ENCODE measurements at places on chromosomes 4 and X.

- no peak for DNase-seq
These were observed 26.9 kb upstream of the TMPRSS11B start for GRCh38 chr4:68272380-68272779.

GRCh38 chrX:129618997-129619396 is 35.8 kb downstream of the APLN start:
- no peak for DNase-seq

- DNase-seq, result no peak
These were observed 5.0 kb downstream of the GRK4 start for GRCh38 chr4:2968381-2968780.

GRCh38 chr4:12729384-12729783 is 754.8 kb downstream of the RAB28 start:
- no peak for DNase-seq

- DNase-seq, result no peak
These were observed 228.4 kb upstream of the EMCN start for GRCh38 chr4:100746141-100746739.

DNA sequence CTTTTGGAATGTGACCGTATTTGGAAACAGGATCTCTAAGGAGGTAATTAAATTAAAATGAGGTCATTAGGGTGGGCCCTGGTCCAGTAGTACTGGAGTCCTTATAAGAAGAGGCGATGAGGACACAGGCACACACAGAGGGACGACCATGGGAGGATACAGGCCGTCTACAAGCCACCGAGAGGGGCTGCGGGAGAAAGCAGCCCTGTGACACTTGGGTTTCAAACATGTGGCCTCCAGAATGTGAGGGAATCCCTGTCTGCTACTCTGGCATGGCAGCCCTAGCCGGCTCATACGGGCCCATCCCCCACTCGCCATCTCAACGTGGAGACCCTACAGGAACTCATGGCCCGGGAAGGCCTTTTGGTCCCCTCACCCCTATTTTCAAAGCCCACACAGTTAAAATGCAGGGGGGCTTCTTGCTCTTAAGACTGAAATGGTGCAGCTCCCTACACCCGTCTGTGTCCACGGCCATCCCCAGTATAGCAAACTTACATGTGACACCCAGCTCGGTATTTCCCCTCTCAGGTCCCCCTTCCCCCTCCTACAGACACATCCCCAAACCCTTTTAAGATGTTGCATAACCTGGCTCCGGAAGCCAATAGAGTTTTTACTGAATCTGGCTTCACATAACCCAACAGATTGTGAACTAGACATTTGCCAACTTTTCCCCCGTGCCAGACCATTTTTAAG is 124.1 kb upstream of the TBL1X start:
- DNase-seq, result no peak

GRCh38 chr4:40662962-40663604 is 33.4 kb upstream of the RBM47 start:
- DNase-seq, result no peak

GRCh38 chr4:94765648-94766047 is 7.9 kb downstream of the BMPR1B start:
- no peak for DNase-seq

DNA sequence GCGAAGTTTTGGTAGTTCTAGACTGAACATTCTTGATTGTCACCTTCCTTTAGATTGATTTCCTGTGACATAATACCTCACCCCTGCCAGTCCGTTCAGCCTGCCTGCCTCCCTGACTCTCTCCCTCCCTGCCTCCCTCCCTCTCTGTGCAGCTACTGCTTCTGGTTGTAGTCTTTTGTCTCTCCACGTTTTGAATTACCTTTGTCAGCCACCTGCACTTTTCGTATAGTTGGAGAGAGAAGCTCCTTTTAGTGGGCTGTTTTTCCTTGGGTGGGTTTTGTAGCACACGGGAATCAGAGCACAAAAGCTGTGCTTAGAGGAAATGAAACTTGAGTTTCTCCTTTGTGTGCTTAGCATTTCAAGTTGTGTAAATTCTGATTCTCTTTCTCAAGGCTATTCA is 32.6 kb upstream of the MSMO1 start:
- DNase-seq, result no peak

DNA sequence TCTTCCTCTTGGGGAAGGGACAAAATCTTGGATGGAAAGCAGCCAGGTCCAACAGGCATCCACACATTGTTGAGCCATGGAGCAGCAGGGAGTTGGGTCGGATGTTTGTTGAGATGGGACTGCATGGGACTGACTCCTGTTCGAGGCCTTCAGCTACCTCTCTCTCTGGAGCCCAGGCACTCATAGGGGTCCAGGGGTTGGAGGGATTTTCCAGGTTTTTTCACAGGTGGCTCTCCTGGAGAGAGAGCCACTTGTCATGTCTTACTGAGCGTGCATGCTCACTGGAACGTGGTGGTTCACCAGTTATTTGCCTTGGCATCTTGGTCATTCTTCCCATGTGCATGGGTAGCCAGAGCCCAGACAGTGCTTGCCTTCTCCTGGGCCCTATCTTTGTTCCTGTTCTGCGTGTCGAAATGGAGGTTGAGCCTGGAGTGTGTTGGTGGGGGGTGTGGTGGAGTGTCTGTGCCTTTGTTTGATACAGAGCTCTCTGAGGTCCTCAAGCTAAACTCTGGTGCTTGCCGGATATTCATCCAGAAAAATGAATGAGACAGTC is 60.6 kb downstream of the NBDY start:
- DNase-seq, result no peak

DNA sequence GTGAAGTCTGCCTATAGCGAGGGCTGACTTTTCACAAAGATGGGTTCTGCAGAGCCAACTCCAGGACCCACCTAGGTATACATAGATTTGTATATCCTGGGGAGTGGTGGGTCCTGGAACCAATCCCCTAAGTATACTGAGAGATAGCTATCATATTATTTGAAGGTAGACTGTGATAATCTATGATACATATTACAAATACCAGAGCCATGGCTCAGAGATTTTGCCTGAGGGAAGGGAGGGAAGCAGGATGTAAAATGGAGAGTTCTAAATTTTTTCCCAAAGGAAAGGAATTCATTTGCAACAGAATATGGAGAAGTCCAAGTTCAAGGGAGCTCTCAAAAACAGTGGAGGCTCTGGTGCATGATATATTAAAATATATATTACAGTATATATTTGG is 7.2 kb downstream of the TCEAL3 start:
- no peak for DNase-seq

DNA sequence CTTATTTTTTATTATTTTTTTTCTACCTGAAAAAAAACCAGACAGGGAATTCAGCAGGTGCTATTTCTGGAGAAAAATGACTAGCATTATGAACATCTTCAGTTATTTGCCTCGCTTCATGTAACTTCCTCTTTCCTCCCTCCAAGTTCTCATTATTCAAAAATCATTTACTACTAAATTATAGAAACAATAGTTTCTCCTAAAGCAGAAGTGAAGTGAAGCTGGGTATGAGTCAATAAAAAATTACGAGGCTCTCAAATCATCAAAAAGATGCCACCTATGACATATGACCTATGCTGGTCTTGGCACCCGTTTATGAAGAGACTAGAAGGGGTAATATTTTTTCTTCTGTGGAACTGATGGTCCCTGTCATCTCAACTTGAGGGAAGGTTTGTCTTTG is 145.0 kb upstream of the AADAT start:
- no peak for DNase-seq

DNA sequence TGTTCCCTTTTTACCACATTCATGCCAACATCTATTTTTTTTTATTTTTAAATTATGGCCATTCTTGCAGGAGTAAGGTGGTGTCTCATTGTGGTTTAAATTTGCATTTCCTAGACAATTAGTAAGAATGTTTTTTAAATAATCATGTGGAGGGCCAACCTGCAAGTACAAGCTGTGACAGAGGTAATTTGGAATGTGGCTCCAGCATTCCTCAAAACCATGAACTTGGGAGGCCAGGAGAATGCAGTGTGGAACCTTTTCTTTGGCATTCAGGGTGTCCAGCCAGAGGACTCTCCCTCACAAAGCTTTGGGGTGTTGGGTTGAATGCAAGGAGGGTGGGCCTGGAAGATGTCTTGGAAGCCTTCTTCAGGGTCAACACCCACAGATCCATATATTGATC is 7.3 kb upstream of the TMEM185A start:
- DNase-seq, result no peak

DNA sequence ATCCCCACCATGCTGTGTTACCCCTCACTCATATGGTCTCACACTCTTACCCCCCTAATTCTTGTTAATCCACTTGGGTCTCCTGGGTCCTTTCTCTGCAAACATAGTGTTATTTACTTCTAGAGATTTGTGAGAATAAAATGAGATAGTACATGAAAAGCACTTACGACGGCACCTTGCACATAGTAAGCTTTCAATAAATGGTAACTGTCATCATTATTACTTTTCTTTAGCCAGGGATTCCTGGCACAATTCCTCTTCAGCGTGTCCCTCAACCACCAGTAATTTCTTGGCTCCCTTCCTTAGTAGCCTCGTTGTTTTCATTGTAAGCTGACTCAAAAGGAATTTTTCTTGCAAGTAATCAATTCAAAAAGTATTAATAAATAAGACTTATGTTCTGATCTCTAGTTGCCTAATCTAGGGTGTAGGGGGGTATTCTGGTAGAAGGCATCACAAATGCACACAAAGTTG is 30.1 kb upstream of the RBMX start:
- DNase-seq, result no peak

- DNase-seq, result no peak
These were observed 11.7 kb downstream of the TLR7 start for GRCh38 chrX:12878536-12878935.

DNA sequence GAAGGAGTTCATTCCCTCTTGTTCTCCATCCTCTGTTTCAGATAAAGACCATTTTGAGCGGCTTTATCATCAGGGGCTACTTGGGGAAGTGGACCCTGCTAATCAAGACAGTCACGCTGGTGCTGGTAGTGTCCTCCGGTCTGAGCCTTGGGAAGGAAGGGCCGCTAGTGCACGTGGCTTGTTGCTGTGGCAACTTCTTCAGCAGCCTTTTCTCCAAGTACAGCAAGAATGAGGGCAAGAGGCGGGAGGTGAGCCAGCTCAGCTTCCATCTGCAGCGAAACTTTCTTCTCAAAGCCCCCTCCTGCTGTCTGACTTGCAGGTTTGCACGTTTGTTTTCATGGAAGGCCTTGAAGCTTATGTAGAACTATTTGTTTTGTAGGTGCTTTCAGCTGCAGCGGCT is 49.5 kb downstream of the CLCN4 start:
- DNase-seq, result no peak

DNA sequence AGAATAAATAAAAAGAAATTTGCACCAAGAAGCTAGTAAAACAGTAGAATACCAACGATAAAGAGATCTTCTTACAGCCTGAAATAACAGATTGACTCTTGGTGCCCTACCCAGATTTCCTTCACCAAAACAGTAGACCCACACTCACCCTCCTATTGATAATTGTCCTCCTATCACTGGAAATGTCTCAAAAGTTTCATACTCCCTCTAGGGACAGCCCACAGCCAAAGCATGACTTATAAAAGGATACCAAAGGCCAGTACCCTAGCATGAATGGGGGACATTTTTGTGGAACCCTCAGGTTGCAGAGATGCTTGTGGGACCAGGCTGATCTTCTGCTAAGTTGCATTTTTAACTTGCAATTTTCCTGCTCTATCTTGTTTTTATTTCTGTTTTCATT is 104.1 kb downstream of the INPP4B start:
- no peak for DNase-seq

- no peak for DNase-seq
These were observed 16.0 kb upstream of the FGF16 start for GRCh38 chrX:77431227-77431626.

- DNase-seq, result no peak
These were observed 112.4 kb downstream of the PSAPL1 start for GRCh38 chr4:7322166-7322991.

- no peak for DNase-seq
These were observed 6.6 kb downstream of the PPM1K start for GRCh38 chr4:88277711-88278225.

DNA sequence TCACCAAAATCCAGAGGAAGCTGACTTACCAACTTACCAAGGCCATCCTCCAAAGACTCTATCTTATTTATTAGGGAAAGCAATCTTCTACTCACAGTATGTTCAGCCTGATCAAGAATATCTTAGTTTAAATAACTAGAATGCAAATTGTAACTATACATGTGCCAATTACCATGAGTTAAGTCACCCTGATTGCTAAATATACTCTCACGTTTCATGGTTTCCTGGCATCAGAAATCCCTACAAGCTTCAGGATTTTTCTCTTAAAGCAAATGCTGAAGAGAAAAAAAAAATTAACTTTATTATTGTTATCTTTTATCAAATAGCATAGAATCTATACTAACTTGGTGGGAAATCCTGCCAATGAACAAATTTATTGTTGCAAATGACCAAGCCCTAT is 63.0 kb upstream of the MXD4 start:
- DNase-seq, result no peak

GRCh38 chr4:170497112-170497511 is 407.4 kb upstream of the AADAT start:
- DNase-seq, result no peak

DNA sequence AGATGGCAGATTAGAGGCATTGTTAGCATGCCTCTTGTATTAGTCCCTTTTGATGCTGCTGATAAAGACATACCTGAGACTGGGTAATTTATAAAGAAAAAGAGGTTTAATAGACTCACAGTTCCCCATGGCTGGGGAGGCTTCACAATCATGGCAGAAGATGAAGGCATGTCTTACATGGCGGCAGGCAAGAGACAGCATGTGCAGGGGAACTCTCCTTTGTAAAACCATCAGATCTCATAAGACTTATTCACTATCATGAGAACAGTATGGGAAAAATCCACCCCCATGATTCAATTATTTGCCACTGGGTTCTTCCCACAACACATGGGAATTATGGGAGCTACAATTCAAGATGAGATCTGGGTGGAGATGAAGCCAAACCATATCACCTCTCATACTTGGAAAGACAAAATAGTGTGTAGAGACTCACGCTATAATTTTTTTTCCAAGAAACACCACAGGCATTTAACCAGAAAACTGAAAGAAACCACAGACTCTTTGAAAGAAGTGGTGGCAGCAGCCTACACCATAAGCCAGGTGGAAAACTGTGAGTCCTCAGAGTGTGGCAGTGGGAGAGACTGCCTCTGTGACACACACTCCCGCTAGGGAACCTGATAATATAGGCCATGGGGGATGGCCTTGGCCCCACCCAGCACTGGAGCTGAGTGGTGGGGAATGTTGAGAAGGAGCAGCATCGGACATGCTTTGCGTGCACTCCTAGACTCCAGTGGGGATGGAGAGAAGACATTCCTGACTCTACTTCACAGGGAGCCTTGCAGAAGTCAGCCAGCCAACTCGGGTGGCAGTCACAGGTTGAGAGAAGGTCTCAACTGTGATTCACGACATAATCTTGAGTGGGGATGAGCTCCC is 51.5 kb downstream of the SLC2A9 start:
- no peak for DNase-seq

DNA sequence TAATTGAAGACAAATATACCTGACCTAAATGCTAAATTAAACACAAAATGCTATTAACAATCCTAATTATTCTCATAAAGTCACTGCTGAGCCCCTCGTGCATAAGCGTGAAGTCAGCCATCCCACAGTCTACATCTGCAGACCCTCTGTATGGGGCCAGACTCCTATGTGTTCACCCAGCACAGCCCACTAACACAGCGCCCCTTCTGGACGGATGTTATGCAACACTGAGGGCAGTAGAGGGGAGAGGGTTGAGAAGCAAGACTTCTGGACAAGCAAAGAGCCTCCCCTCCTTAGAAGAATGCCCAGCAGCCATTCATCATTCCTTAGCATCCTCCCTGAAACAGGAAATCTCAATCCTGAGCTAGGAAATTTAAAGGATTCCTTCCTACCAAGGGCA is 7.9 kb downstream of the TRPC3 start:
- DNase-seq, result no peak
